ENCODE measurements at places on chromosomes 3 and 15.

GRCh38 chr15:86837294-86838061 lies 757.8 kb downstream of the AGBL1 start:
- no peak for DNase-seq

DNA sequence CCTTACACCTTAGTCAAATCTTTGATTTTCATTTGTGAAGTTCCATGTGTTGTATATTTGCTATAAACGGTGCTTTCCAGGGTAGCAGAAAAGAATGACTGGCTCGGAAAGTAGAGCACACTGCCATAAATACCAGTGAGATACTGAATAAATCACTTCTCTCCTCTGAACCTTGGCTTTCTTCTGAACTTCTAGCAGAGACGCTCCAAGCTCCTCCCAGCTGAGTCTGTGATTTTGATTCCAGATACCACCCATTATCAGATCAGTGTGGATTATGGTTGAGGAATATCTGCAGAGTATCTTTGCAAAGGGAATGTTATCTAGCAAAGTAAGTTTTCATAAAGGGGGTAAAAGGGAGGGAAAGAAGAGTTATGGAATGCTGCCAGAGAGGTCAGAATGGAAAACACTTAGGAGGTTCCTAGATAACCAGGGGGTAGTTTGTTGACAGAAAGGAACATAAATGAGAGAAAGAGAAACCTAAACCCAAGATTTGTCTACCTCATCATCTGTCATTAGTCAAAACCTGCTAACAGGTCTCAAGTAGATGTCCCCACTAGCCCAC lies 98.5 kb upstream of the PSMD6 start:
- no peak for DNase-seq

- DNase-seq = no peak
These were observed 307.5 kb downstream of the EDEM1 start for GRCh38 chr3:5494905-5495519.

GRCh38 chr3:48561045-48561736 lies 2.4 kb downstream of the UCN2 start:
- no peak for DNase-seq

DNA sequence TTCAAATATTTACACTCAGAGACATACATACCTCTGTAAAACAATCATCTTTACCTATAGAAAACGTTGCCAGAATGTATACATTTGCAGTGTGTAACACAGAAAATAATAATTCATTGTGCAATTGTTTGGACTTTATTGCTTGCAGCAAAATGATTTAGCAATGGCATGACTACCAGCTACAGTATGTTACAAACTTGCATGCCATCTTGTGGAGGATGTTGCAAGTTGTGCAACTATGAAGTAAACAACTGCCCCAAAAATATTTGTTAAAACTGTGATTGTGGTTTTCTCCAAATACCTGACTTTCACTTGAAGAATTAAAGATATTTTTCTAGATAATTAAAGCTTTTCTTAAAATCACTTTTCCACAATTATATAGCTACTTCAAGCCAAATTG lies 27.1 kb upstream of the C3orf49 start:
- no peak for DNase-seq

DNA sequence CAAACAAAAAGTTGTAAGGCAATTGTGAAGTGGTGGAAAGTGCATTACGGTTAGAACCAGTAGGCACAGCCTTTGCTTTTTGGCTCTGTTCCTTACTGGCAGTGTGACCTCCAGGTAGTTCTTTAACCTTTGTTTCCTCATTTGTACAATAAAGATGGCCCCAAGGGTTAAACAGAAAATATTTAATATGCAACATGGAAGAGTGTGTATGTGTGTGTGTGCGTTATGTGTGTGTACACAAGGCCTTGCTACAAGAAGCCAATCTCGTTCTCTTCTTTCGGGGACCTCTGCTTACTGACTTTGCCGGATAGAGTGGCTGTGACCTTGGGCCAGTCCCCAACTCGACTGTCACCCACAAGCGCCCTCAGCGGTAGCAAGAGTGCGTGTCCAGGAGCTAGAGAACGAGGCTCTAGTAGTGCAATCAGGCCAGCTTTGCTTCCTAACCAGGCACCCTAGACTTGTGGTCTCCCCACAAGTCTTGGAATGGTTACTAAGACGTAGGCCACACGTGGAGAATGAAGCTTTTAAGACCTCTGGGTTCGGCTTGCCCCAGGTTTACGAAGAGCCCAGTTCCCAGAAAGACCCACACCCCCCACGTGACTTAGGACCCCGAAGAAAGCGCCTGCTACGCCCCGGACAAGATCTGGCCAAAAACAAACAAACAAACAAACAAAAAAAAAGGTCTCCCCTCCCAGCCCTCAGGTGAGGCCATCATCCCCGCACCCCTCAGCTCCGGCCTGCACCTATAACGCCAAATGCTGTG lies 593 bp downstream of the CIAO2A start:
- peak; percentile 65 for DNase-seq

- DNase-seq = no peak
These were observed 475 bp downstream of the FAM107A start for GRCh38 chr3:58576716-58577115.

DNA sequence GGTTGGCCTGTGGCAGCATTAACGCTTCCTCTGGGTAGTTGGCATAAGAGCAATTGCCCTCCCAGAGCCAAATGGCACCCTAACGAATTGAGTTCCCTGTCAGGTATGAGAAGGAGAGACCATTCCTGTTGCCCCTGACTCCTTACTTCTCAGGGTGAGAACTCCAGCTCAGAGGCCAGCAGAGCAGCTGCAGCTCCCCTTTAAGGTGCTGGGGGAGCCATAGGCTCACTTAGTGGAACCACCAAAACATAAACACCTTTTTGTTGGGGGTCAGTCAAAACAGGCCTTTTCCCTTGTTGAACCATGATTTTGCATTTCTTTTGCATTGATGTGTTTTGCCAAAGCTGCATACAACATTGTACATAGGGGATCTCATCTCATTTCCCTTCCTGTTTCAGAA lies 28.1 kb upstream of the LHFPL4 start:
- DNase-seq = no peak

GRCh38 chr3:129654131-129654530 lies 47.7 kb upstream of the PLXND1 start:
- no peak for DNase-seq

DNA sequence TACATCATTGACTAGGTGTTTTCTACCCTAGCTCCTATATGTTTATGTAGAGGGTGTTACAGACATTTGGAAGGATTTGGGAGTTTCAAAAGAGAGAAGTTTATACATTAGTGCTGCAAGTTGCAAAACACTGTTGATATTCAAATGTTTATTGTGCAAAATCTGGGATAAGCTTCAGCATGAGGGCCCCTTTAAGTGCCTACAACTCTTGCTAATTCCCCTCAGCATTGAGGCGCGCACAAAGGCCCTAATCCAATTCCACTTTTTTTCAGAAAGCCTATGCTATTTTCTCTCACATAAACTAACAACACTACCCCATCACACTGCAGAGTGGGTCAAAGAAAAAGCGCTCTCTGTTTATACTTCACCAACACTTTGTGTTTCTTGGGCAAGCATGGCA lies 208.0 kb downstream of the NR2F2 start:
- DNase-seq = no peak

DNA sequence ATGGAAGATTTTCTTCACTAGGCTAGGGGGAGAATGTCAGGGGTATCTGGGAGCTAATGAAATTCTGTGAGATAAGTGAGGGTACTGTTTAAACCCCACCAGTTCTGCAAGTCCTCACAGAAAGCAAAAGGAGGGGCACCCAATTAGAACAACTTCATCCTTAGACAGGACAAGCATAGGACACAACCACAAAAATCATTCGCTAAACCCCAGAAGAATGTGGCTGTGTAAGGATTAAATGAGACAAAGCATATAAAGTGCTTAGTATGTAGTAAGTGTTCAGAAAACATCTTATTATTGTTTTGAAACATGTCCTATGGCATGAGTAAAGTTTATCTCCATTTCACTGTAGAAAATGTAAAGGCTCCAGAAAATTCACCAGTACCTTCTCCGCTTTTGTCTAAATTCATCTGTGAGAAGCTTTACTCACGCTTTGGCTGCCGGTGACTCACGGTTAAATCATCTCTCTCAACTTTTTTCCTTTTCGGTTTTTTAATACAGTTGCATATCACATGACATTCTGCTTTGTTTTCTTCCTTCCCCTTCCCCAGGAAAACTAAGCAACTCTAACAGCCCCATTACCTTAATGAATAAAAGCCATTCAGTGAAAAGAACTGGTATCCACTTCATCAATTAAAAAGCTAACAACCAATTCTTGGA lies 1.7 kb downstream of the CLRN1 start:
- no peak for DNase-seq

GRCh38 chr3:53890726-53891475 lies 758 bp downstream of the SELENOK start:
- peak; percentile 78 for DNase-seq

GRCh38 chr3:185677146-185677829 lies 91.2 kb downstream of the SENP2 start:
- DNase-seq = no peak

DNA sequence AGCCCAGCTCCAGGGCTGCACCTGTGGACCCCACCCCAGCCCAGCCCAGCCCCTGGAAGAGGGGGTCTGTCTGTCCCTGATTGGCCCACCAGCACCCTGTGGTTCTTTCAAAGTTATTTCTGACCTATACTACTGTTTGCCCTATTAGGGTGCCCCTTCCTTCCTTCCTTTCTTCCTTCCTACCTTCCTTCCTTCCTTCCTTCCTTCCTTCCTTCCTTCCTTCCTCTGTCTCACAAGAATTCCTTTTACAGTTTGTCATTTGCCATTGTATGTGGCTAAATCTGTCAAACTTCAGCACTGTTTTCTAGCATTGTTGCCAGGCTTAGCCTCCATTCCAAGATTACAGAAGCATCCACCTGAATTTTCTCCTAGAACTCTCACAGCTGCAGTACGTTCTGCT lies 66.9 kb downstream of the KLF15 start:
- DNase-seq = no peak

GRCh38 chr3:133300102-133300501 lies 99.8 kb upstream of the BFSP2 start:
- DNase-seq = no peak

- no peak for DNase-seq
These were observed 418.3 kb downstream of the OTOL1 start for GRCh38 chr3:161914703-161915417.

DNA sequence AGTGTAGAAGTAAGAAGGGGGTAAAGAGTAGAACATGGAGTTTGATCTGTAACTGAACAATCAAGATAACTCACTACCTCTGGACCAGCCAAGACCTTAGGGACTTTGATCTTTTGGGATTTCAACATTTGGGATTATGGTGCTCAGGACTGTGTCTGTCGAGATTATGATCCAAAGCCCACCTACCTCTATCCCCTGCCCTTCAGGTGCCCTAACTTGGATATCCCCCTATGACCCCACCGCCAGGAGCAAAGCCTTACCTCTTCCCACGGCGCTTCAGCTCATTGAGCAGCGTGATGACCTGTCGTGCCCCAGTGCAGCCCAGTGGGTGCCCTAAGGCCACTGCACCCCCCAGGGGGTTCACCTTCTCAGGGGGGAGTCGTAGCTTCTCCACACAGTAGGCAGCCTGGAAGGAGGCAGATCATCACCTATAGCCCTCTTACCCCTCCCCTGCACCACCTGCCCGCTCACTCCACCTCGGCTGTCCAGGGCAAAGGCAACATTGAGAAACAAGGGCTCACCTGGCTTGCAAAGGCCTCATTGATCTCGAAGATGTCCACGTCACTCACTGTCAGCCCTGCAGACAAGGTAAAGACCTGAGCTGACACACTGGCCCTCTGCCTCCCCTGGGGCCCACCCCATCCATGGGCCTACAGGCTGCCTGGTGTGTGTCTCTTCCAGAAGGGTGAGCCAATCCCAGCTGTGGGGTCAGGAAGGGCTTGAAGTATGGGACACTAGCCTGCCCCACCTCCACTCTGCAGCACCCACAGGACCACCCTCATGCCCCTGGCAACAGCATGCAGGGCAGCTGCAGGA lies 11.4 kb downstream of the ACAA1 start:
- no peak for DNase-seq

- no peak for DNase-seq
These were observed 55.0 kb downstream of the RORA start for GRCh38 chr15:61173899-61174689.

All from CD8-positive, alpha-beta T cell (primary cell).